ENCODE measurements at places on chromosomes 1 and 21.

DNA sequence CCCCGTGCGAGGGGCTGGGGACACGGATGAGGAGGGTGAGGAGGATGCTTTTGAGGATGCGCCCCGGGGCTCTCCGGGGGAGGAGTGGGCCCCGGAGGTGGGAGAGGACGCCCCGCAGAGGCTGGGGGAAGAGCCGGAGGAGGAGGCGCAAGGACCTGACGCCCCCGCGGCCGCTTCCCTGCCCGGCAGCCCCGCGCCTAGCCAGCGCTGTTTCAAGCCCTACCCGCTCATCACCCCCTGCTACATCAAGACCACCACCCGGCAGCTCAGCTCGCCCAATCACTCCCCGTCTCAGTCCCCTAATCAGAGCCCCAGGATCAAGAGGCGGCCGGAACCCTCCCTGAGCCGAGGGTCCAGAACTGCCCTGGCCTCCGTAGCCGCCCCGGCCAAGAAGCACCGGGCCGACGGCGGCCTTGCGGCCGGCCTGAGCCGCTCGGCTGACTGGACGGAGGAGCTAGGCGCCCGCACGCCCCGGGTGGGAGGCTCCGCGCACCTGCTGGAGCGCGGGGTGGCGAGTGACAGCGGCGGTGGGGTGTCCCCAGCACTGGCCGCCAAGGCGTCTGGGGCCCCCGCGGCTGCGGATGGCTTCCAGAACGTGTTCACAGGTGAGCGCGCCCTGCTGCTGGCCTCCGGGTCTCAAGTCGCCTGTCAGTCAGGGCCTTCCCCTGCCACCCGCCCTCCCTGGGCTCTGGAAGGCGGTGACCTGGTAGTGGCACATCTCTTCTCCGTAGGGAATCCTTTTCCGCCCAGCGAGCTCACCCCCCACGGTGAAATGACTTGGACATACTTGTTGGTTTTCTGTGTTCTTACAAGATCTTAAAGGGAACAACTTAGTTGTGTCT is 1.7 kb downstream of the FMN2 start:
- DNase-seq, result no peak

- no peak for DNase-seq
These were observed 213.8 kb downstream of the SIPA1L2 start for GRCh38 chr1:232416026-232416568.

GRCh38 chr1:26078286-26079177 is 11.1 kb upstream of the TRIM63 start:
- no peak for DNase-seq

GRCh38 chr21:37783016-37783415 is 133.2 kb downstream of the KCNJ6 start:
- DNase-seq, result no peak

DNA sequence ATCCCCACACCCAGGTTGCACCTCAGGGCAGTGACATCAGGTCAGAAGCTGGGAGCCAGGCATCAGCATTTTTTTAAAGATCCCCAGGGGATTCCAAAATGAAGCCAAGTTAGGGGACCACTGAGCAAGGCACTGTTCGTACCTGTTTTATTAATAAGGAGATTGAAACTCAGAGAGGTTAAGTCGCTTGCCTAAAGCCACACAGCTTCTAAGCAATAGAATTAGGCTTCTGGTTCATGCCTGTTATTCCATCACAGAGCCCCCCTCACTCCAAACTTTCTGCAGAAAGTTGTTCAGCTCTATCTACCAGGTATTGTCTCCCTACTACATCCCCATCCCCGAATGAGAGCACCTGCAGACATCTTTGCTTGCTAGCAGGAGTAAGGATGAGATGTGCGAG is 28.7 kb downstream of the KCNN3 start:
- DNase-seq, result no peak

DNA sequence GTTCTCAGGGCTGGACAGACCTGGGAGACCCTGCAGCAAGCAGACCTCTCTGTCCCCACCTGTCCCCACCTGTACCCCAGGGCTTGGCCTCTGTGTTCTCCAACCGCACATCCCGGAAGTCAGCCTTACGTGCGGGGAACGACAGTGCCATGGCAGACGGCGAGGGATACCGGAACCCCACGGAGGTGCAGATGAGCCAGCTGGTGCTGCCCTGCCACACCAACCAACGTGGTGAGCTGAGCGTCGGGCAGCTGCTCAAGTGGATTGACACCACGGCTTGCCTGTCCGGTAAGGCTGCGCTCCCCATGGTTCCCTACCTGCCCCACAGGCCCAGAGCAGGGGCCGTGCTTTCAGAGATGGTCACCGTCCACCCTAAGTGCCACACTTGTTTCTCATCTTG is 36.5 kb downstream of the ACOT11 start:
- DNase-seq, result no peak
